ENCODE measurements at places on chromosomes 7 and 10. TPM values are rescaled to one million over a fixed set of nuclear protein-coding genes. Genes with fewer than 3 reads are reported as not detected.

The C7orf57 gene
- 0.90 TPM for total RNA-seq

The DGKI gene
- 0.30 TPM for total RNA-seq

The MORN4 gene
- total RNA-seq: 21.8 TPM

The GTF2IRD2 gene
- total RNA-seq: 8.8 TPM

The CCDC172 gene
- 3.0 TPM for total RNA-seq

The PAXIP1 gene
- 32.6 TPM for total RNA-seq

The IKZF1 gene
- 1.9 TPM for total RNA-seq

The STEAP1B gene
- 5.4 TPM for total RNA-seq

The DEPP1 gene
- 2.1 TPM for total RNA-seq

The TWNK gene
- 28.2 TPM for total RNA-seq

The RSPH10B gene
- 0.60 TPM for total RNA-seq

The ELAPOR2 gene
- total RNA-seq: 41.6 TPM

The HABP2 gene
- 0.09 TPM for total RNA-seq

DNA sequence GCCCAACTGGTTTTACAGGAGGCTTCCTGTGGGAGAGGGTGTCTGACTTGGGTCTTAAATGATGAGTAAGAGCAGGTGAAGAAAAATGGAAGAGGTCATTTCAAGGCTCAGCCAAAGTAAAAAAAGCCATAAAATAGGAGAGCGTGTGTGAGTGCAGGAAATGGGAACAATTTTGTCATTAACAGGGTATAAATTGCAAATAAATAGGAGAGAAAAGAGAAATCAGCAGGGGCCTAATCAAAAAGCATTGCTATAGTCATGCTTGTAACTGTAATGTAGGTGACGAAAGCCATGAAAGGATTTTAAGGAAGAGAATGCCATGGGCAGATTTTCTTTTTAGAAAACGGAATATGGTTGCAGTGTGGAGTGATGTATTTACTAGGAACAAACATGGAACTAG lies 15.7 kb upstream of the SEMA3A start:
- DNase-seq: no peak

DNA sequence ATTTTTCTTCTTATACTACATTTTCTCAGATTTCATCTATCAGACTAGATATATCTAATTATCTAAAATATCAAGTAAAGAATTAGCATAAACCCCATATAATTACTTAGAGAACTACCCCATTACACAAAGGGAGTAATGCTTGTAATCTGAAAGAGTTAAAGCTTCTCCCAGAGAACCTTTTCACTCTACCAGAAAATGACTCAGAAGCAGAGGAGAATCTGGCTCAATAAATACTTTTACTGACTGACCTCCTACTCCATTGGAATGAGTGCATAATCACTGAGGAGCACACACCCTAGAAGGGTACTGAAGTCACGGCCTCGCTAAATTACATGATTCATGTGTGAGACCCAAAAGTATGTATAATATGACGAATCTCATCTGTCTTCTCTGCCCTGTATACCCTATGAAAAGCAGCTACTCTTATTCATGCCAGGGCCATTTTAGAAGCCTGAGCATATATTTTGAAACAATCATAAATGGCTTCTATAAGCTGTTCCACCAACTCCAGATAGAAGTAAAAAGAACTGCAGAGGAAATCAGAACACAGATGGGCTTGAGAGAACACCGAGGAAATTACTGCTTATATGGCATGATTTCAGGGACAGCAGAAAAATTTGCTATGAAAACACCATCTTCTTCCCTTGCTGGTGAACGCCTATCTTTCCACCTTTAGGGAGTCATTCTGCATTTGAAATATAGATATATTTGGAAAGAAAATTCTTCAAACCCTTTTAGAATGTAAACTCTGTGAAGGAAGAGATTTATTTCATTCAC lies 32.7 kb downstream of the DNMBP start:
- no peak for DNase-seq

DNA sequence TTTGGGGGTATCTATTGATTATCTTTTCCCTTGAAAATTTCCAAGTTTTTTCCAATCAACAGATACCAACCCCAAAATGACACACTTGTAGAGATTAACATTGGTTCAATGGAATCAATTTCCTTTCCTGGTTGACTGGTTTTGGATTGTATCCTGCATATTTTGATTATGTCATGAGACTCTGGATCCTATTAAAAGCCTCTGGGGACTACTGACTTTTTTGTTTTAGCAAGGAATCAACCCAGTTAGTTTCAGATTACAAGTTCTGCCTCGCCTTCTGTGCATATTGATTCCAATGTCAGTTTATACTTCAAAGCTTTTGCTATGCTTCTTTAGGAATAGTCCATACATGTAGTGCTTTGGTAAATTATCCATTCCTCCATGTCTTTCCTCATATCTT lies 29.2 kb downstream of the COPG2 start:
- no peak for DNase-seq

DNA sequence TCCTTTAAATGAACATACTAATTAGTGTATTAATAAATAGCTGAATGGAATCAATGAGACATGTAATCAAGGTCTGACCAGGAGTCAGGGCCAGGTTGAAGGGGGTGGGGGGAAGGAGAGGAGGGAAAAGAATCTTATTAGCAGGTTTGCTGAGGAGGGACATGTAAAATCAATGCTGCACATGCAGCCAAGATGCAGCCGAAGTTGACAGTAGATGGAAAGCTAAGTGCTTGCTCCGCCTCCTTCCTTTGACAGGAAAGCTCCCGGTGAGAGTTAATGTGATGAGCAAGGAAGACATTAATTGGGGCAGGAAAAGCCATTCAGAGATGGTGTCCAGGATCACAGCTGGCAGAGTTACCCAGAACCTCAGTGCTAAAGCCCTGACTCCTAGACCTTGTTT lies 24.4 kb downstream of the PLXNA4 start:
- no peak for DNase-seq

DNA sequence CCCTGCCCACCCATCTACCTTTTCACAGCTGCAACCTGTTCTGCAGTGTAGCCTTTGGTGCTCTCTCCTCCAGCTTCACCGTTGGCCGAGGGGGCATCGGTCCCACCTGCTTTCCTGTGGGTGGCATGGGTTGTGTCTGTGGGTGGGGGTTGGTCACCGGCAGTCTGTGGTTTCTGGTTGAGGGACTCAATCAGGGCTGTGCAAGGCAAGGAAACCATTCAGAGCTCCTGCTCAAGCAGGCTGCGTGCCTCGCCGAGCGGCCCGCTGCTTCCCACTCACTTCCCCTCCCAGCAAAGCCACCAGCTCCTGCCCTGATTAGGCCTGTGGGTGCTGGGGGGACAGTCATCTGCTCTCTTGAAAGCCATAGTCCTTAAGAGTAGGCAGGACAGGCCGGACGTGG lies 9.8 kb downstream of the DNAJB12 start:
- DNase-seq: no peak

DNA sequence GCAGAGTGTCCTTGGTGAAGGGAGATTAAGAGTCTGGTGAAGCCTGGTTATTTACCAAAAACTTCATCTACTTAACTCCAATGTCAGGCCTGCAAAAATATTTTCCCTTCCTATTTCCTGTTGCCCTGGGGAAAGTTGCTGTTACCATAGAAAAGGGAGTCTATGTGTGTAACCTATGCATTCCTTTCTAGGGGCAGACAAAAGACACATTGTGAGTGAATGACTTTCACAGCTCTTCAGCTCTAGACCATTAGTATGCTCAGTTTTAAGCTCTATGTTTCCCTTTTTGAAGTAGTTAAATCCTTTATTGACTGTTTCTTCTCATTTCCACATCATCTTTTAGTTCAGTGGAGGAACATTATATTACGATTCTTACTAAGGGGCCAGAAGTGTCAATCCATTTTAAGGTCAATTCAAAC lies 45.6 kb upstream of the SGCE start:
- no peak for DNase-seq

GRCh38 chr10:115091161-115091560 lies 2.0 kb upstream of the ATRNL1 start:
- no peak for DNase-seq

DNA sequence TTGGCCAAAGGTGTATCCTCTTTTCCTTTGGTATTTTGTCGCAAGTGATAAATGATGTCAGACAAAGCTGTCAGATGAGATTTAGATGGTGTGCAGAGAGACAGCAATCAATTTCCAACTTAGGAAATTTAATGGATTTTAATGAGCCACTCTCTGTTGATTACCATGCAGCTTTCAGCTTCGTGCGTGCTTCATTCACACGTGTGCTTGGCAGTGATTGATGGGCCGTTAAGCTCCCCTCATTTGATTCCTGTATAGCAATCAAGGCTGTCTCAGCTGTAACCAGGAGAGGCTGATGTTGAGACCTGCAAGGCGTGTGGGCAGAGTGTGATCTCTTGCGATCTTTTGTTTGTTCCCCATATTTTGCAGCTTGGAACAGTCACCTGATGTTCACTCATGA lies 439.6 kb downstream of the CALN1 start:
- no peak for DNase-seq

- DNase-seq: no peak
Measured at GRCh38 chr10:129936266-129936922, 27.7 kb downstream of the EBF3 start.

GRCh38 chr10:121613456-121613855 lies 15.2 kb upstream of the FGFR2 start:
- DNase-seq: no peak

DNA sequence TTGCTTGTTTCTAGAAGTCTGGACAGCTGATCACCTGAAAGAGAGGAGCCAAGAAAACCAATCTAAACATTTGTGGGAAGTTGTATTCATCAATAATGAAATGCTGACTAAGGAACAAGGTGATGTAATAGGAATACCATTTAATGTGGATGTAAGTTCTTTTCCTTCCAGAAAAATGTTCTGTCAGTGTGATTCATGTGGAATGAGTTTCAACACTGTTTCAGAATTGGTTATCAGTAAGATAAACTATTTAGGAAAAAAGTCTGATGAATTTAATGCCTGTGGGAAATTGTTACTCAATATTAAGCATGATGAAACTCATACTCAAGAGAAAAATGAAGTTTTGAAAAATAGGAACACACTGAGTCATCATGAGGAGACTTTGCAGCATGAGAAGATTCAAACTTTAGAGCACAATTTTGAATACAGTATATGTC lies 39.8 kb upstream of the ZNF37A start:
- DNase-seq: no peak

- no peak for DNase-seq
Measured at GRCh38 chr10:60797200-60797599, 18.9 kb downstream of the CDK1 start.

- DNase-seq: no peak
Measured at GRCh38 chr10:119136084-119136483, 29.4 kb downstream of the SFXN4 start.

DNA sequence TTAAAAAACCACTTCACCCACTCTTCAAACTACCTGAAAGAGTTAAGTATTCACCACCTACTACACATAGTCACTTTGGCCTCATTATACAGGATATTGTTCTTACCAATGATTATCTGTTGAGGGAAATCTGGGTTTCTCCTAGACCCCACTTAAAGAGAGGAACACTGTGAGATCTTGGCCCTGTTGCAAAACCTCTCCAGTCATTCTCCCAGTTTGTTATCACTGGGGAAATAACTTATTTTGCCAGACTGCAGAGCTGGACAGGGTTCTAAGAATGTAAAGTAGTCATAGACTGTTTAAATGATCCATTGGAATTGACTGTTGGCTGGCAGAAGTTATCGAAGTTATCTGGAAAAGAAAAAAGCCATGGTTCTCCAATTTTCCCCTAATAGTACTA lies 143.8 kb downstream of the HGF start:
- DNase-seq: no peak

GRCh38 chr10:75234683-75235374 lies 928 bp downstream of the COMTD1 start:
- DNase-seq: peak; percentile 70

GRCh38 chr10:3896161-3896560 lies 111.2 kb upstream of the KLF6 start:
- DNase-seq: no peak

DNA sequence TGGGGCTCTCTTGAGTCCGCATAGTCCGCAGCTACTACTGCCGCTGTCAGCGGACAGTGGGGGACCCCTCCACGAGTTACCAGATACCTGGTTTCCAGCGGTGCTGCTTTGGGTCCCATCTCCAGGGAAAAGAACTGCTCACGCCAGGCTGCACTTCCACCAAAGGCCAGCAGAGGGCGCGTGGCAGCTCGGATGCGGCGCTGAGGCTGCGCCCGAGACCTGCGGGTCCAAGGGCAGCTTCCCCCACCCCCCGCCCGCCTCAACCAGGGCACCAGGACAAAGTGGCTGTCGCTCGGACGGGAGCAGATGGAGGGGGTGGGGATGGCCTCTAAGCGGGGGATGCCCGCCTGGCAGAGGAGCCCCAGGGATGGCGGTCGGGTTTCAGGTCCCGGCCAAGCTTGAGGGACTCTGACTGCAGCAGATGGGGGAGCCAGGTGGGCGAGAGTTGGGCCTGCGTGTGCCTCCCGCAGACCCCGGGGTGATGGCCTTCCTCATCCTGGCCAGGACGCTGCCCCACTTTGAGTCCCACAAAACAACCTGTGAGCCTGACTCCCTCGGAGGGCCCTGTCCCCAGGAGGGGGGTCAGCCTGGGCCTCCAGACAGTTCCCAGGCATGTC lies 23.8 kb upstream of the ZNF735 start:
- no peak for DNase-seq

GRCh38 chr7:44565097-44565794 lies 8.5 kb downstream of the DDX56 start:
- DNase-seq: peak; percentile 80

- no peak for DNase-seq
Measured at GRCh38 chr7:49389871-49390479, 383.5 kb upstream of the VWC2 start.

- DNase-seq: no peak
Measured at GRCh38 chr10:119398996-119399395, 143.5 kb downstream of the RGS10 start.

GRCh38 chr7:54839575-54840213 lies 80.7 kb upstream of the SEC61G start:
- DNase-seq: peak; percentile 78

GRCh38 chr7:55473932-55474331 lies 98.4 kb downstream of the VOPP1 start:
- no peak for DNase-seq

- DNase-seq: no peak
Measured at GRCh38 chr7:101901661-101902491, 84.5 kb downstream of the CUX1 start.

DNA sequence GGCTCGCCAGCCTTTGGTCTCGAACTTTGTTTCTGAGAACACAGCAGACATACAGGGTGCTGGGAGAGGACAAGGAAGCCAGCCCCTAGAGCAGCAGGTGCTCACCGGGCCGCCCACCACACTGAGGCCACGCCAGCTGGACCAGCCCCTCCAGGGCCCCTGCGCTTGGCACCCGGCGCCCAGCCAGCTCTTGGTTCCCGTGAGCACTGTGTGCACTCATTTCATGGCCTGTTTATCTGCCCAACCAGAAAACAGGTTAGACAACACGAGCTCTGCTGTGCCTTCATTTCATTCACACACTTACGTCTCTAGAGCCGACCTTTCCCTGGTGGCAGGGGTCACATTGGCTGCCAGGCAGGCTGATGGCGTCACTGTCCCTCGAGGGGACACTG lies 104.0 kb downstream of the CYTH3 start:
- DNase-seq: no peak

Measured in WTC11 (cell line).